ENCODE measurements at places on chromosomes 2 and 18. TPM values are rescaled to one million over a fixed set of nuclear protein-coding genes. Genes with fewer than 3 reads are reported as not detected.

The FBXO48 gene
- polyA plus RNA-seq = 2.2 TPM

The GREB1L gene
- 2.5 TPM for polyA plus RNA-seq

The LTBP1 gene
- polyA plus RNA-seq = 83.5 TPM

The RNF149 gene
- polyA plus RNA-seq = 40.2 TPM

The LAMA3 gene
- polyA plus RNA-seq = 2.0 TPM

The CRYGA gene
- polyA plus RNA-seq = not detected

The ALK gene
- polyA plus RNA-seq = 0.50 TPM

The BCL11A gene
- polyA plus RNA-seq = 16.4 TPM

The CRIM1 gene
- polyA plus RNA-seq = 93.5 TPM

The DSG2 gene
- polyA plus RNA-seq = 53.8 TPM

The SCYGR4 gene
- polyA plus RNA-seq = not detected

The RFX8 gene
- polyA plus RNA-seq = 1.1 TPM

The REL gene
- polyA plus RNA-seq = 8.4 TPM

The GPAT2 gene
- 3.2 TPM for polyA plus RNA-seq

The ZSWIM2 gene
- not detected for polyA plus RNA-seq

The SLC8A1 gene
- polyA plus RNA-seq = 67.4 TPM

The AMER3 gene
- polyA plus RNA-seq = 0.12 TPM
